ENCODE measurements at places on chromosomes 7 and 10.

- no peak for DNase-seq
Measured at GRCh38 chr7:164882-165660, 27.3 kb upstream of the FAM20C start.

GRCh38 chr10:98212196-98212595 lies 55.8 kb downstream of the LOXL4 start:
- no peak for DNase-seq

- DNase-seq: no peak
Measured at GRCh38 chr10:61775111-61775510, 112.4 kb downstream of the CABCOCO1 start.

DNA sequence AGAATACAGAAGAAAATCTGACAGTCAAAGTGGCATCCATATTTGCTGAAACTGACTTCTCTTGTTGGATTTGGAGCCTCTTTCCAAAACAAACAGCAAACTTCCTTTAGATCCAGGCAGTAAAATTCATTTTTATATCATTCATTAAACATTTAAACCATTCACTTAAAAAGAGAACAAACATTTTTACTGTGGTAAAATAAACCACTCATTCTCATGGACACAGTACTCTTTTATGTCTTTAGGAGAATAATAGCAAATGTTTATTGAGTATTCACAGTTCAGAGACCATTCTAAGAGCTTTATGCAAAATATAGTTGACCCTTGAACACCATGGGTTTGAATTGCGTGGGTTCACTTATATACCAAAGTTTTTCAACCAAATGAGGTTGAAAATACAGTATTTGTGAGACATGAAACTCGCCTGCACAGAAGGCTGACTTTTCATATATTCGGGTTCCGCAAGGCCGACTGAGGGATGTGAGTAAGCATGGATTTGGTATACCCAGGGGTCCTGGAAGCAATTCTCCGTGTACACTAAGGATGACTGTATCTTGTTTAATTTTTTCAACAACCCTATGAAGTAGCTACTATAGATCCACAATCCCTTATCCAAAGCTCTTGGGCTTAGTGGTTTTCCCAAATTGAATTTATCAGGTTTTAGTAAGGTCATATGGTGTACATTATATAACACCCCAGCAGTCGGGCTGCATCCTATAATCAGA lies 49.1 kb downstream of the ATXN7L1 start:
- DNase-seq: no peak

GRCh38 chr10:58734664-58735063 lies 222.0 kb downstream of the BICC1 start:
- no peak for DNase-seq

GRCh38 chr10:16483241-16483917 lies 38.3 kb downstream of the C1QL3 start:
- no peak for DNase-seq

DNA sequence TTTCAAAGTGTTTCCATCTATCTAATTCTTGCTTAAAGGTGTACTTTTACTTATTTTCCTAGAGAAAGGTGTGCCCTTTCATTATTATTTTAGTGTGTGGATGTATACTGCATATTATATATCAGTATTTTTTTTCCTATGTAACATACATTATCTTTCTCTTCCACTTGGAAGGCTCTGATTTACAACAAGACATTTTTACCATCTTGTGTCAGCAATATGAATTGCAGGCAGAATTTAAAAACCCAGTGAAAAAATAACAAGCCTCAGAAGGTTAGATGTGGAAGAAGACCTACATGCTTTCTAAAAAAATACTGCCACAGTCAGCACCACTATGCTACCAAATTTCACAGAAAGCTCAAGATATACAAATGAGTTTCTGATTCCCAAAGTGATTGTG lies 327.7 kb upstream of the STEAP1 start:
- no peak for DNase-seq

- DNase-seq: peak; percentile 66
Measured at GRCh38 chr7:114026486-114027089, 107.8 kb upstream of the PPP1R3A start.

DNA sequence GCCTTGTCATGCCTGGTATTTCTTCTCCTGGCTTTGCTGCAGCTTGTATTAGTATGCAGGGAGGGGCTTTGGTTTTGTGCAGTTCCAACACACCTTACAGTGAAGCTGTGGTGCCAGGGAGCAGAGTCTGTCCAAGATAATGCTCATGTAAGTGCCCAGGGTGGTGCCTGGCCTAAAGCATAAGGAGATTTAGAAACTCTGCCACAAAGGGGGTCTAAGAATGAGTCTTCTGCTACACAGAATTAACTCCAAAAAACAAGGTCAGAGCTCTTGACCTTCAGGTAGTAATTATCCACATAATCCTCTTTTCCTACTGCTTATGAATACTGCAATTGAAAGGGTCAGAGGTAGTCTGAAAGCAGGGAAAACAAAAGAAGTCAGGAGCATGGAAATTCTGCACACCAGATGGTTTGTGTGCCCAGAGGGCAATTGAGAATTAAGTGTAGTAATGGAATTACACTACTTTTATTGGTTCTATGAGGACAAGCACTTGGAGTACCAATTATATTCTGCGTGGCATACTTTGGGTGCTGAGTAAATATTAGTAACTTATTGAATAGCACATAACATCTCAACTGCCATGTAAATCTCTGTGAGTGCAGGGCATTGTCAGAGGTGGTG lies 121.5 kb downstream of the KAT6B start:
- peak; percentile 10 for DNase-seq

DNA sequence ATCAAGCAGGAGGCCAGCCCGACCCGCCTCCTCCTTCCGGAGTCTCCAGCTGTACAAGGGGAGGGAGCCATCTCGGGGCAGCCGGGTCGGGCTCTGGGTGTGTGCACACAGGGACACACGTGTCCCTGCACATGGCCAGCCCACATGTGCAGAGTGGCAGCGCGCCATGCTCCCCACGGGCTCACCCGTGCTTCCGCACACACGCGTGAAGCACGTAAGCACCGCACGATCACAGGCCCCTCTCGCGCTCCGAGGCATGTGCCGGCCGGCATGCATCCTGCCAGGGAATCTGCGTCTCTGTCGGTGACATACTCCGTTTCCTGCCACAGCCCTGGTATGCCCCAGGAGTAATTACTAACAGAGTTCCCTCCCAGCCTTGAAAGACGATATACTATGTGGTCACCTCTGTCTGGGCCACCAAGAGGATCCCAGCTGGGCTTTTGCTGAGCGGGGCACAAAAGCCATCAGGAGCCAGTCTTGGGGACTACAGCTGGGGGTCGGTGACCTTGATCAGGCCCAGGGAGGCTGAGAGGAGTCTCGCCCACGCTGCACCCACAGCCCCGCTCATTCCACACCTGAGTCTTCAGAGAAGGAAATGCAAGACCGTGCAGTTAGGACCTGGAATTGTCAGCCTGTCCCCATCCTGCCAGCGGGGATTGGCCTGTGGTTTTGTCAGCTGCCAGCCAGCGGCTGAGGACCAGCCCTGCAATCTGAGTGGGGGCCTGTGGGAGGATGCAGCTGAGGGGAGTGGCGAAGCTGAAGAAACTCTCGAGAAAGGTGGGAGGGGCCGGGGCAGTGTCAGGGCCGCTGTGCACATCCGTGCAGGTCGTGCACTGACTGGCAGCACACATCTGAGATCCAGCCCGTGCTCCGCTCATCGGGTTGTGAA lies 11.0 kb upstream of the LFNG start:
- DNase-seq: no peak

GRCh38 chr10:91073286-91073979 lies 147.0 kb upstream of the PCGF5 start:
- DNase-seq: no peak

DNA sequence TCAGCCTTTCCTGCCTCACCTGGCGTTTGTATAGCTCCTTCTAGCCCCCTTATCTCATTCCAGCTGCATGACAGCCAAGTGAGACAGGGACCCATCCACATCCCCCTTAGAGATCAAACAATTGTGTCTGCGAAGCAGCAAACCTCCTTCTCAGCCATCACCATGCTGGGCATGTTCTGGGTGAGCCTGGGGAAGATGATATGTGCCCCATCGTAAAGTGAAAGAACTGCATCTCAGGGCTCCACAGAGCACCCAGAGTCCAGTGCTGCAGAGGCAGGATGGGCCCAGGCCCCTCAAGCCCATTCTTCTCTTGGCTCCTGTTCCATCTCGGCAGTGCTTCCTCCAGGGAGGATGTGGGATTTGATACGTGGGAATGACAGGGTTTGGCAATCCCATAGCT lies 43.2 kb downstream of the FIGNL1 start:
- DNase-seq: no peak

GRCh38 chr7:107641676-107642075 lies 19.0 kb upstream of the SLC26A4 start:
- no peak for DNase-seq

GRCh38 chr7:8177109-8177933 lies 84.6 kb downstream of the ICA1 start:
- no peak for DNase-seq

- no peak for DNase-seq
Measured at GRCh38 chr7:94406696-94407095, 12.0 kb downstream of the COL1A2 start.

- no peak for DNase-seq
Measured at GRCh38 chr10:34716958-34717357, 98.1 kb downstream of the PARD3 start.

DNA sequence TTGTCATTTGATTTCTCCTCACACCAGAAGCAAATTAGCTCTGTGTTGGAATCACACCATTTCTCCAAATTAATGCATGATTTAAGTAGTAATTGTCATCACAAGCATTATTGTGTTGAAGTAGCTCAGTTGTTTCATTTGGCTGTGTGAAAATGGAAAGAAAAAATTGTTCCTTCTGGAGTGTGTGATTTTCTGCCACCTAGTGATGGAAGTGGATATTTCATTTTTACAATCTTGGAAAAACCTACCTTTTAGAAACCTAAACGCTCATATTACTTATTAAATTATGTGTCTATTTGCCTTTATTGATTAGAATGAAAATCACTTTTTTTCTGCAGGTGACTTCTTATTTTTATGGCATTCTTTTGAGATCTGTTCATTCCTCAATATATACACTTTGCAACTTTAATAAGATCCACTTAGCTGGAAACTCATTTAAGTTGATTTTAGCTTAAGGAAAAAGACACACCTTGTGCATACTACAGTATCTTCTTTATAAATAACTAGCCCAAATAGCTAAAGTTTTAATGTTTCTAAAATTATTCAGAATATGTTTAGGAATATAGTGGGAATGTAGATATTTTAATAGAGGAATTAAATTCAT lies 50.0 kb downstream of the SRI start:
- peak; percentile 5 for DNase-seq

DNA sequence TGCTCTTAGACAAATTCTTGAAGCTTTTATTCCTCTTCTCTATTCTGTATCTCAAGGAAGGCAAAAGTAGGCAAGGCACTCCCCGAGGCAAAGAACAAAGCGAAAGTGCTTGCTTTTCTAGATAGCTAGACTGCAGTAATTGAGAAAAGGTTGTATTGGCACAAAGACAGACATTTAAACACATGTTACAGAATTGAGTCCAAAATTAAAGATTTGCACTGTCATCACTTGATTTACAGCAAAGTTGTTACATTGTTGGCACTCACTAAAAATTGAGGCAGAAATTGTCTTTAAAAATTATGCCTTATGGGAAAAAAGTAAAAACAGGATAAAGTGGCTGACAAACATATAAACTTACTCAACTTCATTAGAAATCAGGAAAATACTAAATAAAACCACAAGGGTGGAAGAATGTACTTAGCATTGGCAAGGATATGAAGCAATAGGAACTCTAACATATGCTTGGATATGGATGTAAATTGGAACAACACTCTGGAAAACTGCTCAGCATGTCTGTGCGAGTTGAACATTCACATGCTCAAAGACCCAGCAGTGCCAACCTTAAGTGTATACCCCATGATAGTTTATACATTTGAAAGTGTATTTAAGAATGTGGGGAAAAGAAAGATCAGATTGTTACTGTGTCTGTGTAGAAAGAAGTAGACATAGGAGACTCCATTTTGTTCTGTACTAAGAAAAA lies 491.3 kb downstream of the GLRX3 start:
- no peak for DNase-seq

GRCh38 chr10:60073781-60074656 lies 167.7 kb upstream of the CCDC6 start:
- DNase-seq: no peak

- DNase-seq: no peak
Measured at GRCh38 chr10:89314676-89315075, 12.8 kb downstream of the IFIT2 start.

DNA sequence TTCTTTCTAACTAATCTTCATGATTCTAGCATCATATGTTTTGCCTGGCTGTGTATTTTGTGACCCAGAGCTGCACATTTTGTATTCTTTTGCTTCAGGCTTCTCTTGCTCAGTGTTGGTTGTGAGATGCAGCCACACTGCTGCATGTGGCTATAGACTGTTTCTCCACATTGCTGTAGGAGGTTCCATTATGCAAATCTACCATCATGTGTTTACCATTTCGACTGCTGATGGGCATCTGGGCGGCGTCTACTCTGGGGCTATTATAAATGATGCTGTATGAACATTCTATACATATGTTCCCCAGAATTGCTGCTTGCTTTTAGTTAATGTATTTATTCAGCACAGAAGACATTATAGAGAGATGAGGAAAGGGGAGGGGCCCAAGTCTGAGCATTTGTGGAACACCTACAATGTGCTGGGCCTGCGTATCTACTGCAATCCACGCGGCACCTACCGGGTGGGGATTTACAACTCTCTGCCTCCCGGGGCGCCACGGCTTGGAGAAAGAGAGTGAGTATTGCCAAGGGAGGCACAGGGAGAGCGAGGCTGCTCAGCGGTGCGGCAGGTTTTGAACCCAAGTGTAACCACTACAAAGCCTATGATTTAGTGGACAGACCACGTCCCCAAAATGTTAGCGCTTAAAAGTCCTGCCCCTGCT lies 172.5 kb downstream of the PRKAG2 start:
- DNase-seq: no peak

GRCh38 chr10:24318517-24318916 lies 109.6 kb downstream of the KIAA1217 start:
- DNase-seq: no peak

GRCh38 chr10:73597346-73597745 lies 6.2 kb upstream of the USP54 start:
- no peak for DNase-seq

DNA sequence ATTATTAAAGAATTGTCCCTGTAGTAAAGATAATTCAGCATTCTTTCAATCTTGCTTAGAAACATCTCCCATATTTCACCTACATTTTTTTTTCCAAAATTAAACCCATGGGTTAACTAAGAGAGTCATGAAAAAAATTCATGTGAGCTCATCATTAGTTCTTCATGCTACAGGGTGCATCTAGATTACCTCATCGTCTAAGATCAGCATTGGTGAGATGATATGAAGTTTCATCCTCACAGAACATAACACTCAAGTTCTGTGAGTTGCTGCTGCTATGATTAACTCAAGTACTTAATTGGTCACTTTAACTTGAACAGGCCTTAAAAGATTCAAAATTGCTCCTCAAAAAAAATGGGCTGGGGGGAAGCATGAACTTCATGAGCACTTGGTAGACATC lies 50.0 kb downstream of the RAB11FIP2 start:
- no peak for DNase-seq

GRCh38 chr10:46272863-46273415 lies 13.9 kb upstream of the ANTXRL start:
- no peak for DNase-seq

GRCh38 chr7:105691680-105692564 lies 110.6 kb upstream of the EFCAB10 start:
- no peak for DNase-seq
